ENCODE measurements at places on chromosomes 4 and X.

GRCh38 chr4:151567056-151567455 lies 158.1 kb downstream of the FHIP1A start:
- no peak for DNase-seq

DNA sequence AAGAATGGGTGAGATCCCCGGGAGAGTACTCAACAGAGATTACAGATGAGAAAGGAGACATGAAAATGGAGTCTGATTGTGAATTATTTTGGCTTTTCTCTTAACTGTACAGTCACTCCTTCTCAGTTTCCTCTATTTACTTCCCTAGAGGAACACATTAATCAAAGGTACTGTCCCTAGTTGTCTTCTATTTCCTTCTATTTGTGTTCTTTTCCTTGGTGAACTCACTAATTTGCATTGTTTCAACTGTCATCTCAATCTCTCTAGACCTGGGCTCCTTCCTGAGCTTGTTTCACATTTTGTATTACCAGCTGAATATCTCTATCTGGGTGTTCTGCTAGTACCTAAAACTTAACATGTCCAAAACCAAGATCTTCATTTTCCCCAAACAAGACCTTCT lies 59.8 kb downstream of the ABCB7 start:
- no peak for DNase-seq

DNA sequence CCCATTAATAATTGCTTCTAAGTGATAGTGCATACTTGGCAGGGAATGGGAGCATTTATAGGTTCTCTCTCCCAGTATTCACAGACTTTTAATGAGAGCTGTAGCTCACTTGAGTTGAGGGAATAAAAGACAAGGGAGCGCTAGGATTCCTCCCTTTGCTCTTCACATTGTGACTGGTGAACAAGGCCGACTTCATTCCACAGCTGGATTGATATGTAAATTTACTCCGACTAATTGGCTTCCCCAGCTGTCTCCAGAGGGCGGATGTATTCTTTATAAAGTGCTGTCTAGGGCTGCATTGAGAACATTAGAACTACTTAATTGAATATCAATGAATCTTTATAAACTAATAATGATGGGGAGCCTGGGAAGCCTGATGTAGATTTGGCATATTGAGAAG lies 63.4 kb downstream of the GPR50 start:
- DNase-seq: no peak

- peak; percentile 41 for DNase-seq
Observed at GRCh38 chr4:10192331-10192730, 75.7 kb upstream of the WDR1 start.

DNA sequence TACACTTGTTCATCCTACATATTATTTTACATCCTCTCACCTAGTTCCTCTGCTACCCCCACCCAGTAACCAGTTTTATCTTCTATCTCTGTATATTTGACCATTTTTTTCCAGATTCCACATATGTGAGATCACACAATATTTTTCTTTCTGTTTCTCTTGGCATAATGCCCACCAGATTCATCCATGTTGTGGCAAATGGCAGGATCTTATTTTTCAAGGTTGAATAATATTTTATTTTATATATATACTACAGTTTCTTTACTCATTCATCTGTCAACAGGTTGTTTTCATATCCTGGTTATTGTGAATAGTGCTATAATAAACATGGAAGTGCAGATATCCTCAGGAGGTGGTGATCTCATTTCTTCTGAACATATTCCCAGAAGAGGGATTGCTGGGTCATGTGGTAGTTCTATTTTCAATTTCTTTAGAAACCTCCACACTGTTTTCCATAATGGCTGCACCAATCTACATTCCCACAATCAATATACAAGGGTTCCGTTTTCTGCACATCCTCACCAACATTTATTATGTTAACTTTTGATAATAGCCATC lies 48.2 kb downstream of the THAP9 start:
- DNase-seq: no peak

- DNase-seq: no peak
Observed at GRCh38 chr4:184409911-184410692, 64.2 kb downstream of the IRF2 start.

GRCh38 chr4:181962321-181962720 lies 280.9 kb upstream of the TENM3 start:
- DNase-seq: no peak

DNA sequence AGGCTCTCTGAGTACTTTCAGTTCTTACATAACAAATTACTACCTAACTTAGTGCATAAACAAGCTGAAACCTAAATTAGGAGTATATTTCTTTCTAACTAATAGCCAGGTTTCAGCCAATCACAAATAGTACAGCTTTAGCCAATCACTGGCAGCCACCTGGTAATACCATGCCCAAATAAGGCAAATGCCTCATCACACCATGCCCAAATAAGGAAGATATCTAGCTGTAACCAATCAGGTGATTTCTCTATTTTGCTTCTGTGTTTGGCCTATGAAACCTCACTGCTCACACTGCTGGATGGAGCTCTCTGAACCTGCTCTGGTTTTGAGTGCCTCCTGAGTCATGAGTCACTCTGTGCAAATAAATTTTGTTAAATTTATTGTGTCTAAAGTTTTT lies 113.5 kb downstream of the DDIT4L start:
- DNase-seq: no peak

DNA sequence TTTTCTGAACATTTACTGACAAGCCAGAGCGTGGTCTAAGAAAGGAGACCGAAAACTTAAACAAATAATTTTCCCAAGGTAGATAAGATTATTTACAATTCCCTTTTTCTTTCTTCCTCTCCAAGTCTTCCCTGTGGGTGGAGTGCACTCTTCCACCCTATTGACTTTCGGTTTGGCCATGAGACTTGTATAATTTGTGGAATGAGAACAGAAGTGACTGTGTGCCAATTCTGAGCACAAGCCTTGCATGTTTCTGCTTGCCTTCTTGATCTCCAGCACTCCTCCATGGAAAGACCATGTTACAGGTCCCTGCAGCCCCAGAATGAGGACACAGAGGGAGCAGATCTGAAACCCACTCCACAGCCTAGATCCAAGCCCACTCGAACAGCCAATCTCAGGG lies 150.0 kb upstream of the HPGD start:
- no peak for DNase-seq

DNA sequence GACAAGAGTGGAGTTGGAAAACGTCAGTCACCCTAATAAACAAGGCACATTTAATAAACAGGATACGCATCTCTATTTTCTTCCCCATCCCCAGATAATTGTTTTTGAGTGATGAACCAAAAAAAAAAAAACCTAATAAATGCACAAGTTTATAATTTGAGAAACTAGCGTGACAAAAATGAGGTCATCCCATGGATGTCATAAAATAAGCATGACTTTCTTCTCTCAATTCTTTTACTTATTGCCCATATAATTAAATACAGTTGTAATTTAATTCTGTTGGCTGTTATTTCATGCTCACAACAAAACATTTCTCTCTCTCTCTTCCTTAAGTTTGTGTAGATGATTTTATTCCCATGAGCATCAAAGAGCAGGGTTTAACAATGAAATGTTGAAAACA lies 20.7 kb downstream of the PRKG2 start:
- DNase-seq: no peak

DNA sequence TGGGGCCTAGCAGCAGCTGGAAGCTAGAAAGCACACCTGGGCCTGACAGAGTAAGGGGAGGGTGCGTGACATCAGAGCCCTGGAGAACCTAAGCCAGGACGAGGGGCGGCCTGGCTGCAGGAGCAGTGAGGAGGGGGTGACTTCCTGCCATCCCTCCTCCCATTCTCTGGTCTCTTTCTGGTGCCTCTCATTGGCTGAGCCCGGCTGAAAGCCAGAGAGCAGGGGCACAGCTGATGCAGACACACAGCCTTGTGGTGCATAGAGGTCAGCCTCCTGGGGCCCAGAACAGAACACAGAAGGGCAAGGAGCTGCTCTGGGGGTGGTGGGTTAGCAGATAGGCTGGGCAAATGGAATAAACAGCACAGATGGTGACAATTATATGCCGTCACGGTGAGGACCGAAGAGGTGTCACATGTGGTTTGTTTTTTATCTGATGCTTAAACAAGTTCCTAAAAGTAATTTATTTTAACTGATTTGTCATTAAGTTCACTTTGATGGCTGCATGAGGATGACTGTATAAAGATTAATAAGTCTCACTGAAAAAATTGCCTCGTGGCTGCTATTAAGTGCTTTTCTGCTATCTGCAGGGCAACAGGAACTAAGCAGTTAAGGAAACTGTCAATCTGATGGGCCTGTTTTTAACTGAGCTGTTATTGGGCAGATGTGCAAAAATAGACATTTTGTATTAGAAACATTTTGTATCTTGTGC lies 102.0 kb downstream of the FNIP2 start:
- DNase-seq: no peak

DNA sequence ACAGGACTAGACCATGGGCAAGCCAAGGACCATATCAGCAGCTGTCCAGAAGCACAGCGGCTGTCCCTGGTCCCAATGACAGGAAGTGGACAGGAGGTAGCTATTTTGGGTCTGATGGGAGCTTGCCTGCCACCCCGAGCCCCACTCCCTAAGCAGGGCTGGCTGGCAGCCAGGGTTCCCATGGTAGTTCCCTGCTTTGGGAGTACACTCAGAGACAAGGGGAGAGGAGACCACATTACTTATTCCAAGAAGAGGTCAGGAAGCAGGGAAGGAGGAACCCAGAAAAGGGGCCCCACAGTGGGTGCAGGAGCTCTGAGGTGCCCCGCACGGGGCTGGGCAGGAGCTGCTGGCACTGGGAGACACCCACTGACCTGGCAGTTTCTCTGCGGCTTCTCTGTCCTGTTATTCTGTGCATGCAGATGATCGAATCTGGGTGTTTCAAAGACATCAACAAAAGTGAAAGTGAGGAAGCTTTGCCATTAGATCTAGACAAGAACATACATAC lies 36.3 kb downstream of the HTT-AS start:
- DNase-seq: peak; percentile 83

DNA sequence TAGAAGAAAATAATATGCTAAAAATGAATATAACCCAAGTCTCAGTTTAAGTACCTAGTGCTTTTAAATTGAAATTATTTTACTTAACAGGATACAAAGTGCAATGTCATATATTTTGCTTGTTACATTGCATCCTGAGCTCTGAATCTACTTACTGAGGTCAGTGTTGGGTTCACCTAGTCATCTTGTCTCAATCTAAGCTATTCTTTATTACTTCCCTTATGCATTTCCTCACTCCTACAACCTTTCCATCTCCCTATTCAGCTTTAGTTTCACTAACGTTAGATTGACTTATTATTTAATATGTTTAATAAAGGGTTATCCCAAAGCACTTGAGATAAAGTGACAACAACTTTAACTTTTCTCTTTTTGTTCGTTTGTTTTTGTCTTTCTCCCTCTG lies 483.7 kb downstream of the FSTL5 start:
- peak; percentile 17 for DNase-seq

DNA sequence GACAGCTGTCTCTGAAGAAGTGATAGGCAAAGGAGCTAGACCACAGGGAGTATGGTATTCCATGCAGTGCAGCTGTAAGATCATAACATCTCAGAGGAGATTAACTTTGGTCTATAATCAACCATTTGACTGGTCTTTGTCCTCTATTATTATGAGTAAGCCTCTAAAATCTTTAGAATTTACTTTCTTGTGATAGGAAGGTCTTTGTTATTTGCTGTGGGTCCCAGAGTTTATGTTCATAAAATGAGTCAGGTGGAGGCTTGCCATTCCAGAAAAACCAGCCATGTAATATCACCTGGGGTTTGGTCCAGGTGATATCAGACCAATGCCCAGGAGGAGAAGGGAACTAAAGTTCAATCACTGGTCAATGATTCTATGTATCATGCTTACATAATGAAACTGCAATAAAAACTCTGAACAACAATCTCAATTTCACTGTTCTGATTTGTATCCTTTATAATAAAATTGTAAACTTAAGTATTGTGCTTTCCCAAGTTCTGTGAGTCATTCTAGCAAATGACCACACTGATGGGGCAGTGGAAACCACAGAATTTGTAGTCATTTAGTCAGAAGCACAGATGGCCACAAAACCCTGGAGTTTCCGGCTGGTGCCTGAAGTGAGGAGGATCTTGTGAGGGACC lies 239.6 kb upstream of the TRAM1L1 start:
- no peak for DNase-seq

- DNase-seq: peak; percentile 35
Observed at GRCh38 chr4:22552812-22553211, 36.9 kb upstream of the ADGRA3 start.
